GDM1 (cell line): ENCODE measurements at places on chromosomes 5 and 9.

GRCh38 chr5:53399926-53400697 lies 80.3 kb upstream of the FST start:
- DNase-seq = no peak

- DNase-seq = no peak
These were observed 247.7 kb downstream of the PJA2 start for GRCh38 chr5:109161914-109162683.

DNA sequence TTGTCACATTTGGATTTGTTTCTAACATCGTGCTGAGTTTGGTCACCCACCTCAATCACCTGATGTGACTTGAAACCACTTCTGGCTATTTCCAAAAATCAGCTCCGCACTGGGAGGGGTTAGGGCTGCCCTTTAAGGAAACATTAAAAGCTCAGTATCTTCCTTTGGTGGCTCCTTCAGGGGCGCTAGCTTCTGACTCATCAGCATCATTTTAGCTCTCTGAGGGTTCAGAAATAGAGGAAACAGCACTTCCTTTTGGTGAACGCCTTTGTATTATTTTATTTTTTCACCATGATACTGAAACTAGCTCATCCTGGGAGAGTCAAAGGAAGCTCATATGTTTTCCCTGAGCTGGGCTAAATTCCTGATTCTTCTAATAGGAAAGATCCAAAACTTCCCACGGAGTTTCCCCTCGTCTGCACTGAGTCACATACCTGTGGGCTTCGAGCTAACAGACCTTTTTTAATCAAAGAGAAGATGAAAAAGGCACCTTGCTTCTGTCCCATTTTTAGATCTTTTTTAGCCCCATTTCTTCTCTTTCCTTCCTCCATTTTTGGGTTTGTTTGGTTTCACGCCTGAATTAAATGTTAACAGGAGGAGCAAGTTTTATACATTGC lies 48.2 kb downstream of the ROPN1L start:
- DNase-seq = peak; percentile 63

- no peak for DNase-seq
These were observed 1.0 kb upstream of the TSLP start for GRCh38 chr5:111070272-111071134.

DNA sequence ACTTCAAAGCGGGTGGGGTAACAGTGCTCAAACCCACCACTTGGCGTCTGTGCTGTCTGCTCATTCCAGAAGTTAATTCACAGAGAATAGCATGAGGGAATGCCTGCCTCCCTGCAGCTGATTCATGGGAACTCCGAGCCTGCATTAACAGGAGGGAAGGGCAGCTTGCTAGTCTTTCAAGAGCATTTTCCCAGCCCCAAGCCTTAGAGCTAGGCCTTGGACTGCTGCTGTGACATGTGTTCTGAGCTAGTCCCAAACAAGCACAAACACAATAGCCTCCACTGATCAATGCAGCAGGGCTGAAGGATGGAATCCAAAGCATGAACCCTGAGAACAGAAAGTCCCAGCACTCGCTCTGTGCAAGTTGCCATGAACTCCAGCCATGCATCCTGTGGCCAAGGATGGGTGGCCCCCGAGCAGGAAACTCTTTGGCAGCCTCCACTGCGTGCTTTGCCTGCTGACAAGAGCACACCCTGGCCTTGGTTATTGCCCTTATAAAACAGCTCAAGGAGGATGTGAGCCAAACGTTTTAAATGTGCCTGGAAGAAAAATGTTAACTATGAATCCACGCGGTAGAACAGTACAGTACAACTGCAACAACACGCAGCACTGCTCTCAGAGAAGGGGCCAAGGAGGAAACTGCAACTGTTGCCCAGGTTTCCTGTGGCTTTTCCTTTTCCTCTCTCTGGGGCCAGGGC lies 653.1 kb upstream of the KLF4 start:
- DNase-seq = peak; percentile 58

GRCh38 chr5:129125819-129126218 lies 31.3 kb downstream of the ISOC1 start:
- DNase-seq = no peak

- DNase-seq = no peak
These were observed 288.4 kb upstream of the COX7C start for GRCh38 chr5:86329318-86329717.

DNA sequence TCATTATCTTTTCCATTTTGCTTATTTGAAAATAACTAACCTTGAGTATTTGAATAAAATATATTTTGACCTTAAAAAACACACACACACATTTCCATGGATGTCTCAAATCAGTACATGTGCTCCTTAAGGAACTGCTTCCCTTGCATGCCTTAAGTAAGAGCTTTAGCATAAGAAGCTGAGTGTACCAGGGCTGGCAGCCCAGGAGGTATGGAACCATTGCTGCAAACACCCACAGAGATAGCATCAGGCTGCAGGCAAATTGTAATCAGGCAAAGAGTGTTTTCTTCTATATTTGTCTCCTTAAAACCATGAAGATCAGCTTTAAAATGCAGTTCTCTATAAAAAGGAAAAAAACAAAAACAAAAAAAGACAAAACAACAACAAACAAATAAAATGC lies 160.6 kb downstream of the PLK2 start:
- no peak for DNase-seq

GRCh38 chr5:72408603-72409002 lies 88.4 kb downstream of the PTCD2 start:
- no peak for DNase-seq

- no peak for DNase-seq
These were observed 6.1 kb downstream of the FLT4 start for GRCh38 chr5:180643191-180643851.

DNA sequence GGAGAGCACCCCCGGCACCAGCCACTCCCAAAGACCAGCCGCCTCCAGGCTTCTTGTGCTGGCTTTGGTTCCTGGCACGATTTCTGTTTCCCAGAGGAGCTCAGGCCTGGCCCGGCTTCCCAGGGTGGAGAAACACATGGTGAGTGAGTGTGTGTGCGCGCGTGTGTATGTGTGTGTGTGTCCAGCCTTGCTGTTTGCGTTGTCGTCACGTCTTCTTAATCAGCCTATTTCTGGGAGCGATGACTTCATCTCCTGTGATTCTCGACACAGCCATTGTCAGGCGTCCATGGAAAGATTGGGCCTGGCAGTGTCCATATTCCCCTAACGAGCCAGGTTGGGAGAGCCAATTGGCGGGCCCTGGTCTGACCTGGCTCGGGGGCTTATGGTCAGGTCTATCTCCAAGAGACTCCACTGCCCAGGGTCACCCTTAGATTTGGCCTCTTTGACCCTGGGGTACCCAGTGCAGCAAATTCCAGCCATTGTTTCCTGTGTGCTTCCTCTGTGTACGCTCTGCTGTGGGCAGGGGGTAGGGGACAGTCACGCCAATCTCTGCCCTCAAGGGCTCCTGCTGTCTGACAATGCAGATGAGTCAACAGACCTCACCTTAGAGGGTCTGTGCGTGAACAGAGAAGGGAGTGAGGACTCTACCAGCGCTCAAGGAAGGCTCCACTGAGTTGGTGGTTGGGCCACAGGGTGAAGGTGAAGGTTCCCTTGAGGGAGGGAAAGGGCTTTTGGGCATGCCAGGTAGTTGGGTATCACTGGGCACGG lies 73.8 kb downstream of the DAB2IP start:
- DNase-seq = no peak

- no peak for DNase-seq
These were observed 47.8 kb upstream of the ARRDC3 start for GRCh38 chr5:91430949-91431348.

GRCh38 chr5:93161661-93162654 lies 419.1 kb downstream of the NR2F1-AS1 start:
- no peak for DNase-seq

GRCh38 chr9:92632641-92633040 lies 37.3 kb downstream of the IPPK start:
- no peak for DNase-seq

GRCh38 chr9:89038382-89039103 lies 47.3 kb downstream of the S1PR3 start:
- DNase-seq = no peak

DNA sequence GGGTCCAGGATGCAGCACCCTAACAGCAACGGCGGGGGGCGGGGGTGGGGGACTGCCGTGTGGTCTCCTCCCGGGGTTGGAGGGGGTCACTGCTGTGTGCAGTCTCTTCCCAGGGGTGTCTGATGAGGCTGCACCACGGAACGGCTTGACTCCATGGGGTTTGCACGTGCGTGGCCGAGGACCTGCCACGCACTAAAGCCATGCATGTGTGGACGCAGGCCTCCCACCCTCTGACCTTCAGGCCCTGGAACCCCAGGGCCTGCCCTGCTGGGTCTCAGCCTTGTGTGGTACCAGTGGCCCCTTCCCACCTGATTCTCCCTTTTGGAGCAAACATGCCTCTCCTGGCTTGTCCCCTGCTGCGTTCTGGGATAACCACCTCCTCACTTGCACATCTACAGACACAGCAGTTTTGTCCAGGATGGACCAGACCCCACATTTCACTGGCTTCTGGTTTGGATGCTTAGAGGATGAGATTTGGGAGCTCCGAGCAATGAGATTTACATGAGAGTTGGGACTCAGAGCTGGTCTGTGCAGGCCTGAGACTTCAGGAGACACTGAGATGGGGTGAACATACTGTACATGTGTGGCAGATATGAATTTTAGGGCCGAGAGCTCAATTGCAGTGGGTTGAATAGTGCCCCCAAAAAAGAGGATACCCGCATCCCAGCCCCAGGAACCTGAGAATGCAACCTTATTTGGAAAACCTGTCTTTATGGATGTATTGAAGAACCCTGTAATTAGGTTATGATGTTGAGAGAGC lies 45.8 kb downstream of the SLC12A7 start:
- no peak for DNase-seq

DNA sequence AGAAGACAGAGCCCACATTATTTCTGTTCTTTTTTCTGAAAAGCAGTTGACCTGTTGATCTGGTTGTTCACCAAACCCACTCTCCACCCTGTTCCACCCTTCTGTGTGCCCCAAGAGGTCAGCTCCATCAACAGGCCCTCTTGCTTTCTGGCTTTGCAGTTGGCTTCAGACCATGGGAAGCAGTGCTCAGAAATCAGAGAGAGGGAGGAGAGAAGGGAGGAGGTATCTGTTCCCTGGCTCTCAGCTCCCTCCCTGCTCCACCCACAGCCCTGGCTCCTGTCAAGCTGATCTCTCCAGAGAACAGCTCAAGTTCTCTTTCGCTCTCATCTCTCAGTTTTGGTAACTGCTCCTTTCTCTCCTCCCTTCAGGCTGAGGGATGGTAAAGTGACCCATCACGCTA lies 144.2 kb upstream of the RAI14 start:
- no peak for DNase-seq

DNA sequence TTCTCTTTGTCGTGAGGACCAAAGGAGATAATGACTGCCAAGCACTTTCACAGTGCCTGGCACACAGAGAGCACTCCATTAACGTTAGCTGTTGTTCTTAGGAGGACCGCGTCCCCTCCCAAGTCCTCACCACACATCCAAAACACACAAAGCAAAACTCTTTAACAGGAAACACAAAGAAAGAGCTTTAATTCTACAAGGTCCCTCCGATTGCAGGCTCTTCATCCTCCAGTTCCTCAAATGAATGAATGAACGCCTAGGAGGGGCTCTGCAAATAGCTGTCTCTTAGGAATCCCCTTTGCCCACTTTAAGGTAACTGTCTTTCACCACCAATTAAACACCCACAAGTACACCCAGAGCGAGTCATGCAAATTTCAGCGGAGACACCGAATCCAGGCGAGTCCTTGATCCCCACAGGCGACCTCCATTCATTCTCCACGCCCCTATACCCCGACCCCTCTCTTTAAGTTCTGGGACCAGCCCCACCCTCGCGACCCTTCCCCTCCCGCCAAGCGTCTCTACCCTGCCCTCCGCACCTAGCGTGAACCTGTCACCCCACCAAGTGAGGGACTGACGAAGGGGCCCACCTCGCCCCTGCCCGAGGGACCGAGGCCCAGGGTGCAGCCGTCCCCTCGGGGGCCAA lies 644 bp downstream of the TSC1 start:
- no peak for DNase-seq

- DNase-seq = no peak
These were observed 141.3 kb upstream of the ALDH1B1 start for GRCh38 chr9:38251036-38251860.

DNA sequence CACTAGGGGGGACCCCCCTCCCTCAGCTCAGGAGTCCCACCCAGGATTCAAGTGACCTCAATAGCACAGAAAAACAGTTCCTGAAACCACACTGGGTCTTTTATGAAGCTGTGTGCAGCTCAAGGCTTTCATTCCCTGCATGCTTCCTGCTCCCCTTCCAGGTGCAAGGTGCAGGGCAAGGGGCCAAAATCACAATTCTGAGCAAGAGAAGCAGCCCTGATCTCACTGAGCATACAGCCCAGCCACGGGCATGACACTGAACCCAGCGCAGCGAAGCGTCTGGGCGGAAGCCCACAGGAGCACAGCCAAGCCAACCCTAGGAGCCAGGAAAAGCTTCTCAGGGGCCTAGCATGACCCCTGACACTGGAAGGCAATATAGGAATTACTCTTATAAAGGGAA lies 62.9 kb downstream of the IRX2 start:
- DNase-seq = no peak

DNA sequence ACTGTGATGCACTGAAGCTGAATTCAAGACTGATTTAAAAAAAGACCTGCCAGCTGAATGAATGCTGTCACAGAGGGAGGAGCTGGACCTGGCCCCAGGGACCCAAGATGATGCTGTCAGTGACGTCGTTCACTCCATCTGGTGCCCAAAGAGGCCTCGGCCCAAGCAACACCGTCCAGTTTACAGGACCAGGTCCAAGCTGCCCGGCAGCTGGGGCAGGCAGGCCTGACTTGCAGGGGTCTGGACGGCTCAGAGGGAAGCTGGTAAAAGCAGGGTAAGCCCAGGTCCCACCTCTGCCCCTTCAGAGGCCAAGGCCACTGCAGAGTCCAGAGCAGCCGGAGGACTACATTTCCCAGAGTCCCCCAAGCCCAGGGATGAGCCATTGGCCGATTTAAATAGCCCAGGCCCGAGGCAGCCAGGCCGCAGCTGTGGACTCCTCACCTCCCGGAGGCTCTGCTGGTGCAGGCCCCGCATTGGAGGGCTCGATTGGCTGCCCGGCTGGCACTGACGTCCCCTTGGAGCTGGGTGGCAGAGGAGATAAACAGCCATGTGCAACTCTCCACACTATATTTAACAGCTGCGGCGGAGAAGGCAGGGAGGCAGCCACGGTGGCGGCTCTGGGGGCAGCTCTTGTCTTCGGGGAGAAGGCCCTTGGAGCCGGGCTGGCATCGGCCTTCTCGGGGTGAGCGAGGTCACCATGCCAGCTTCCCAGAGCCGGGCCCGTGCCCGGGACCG lies at the start of gene PLPP7:
Gene PLPP7, plus strand, starts transcription at position 423 of the 735 bp plus-strand sequence. Its CDS starts 275 bp downstream, at position 698.
- no peak for DNase-seq

GRCh38 chr9:5633243-5633642 lies 4.3 kb downstream of the RIC1 start:
- DNase-seq = no peak

DNA sequence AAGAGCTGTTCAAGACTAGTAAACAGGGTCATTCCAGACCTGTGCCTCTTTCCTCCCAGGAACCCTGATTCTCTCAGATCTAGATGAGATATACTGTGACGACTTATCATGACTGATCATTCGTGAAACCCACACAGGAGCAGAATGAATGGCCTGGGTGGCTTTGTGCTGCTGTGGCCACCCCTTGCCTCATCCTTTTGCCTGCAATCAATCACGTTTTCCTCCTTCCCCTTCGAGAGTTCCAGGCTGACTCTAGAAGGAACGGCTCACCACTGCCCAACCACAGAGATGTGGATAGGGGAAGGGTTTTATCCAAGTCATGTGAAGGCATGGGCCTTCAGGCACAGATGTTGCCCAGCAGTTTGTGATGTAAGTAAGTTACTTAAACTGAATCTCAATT lies 5.8 kb downstream of the ANXA6 start:
- peak; percentile 73 for DNase-seq
